ENCODE measurements at places on chromosomes 6 and 20.

DNA sequence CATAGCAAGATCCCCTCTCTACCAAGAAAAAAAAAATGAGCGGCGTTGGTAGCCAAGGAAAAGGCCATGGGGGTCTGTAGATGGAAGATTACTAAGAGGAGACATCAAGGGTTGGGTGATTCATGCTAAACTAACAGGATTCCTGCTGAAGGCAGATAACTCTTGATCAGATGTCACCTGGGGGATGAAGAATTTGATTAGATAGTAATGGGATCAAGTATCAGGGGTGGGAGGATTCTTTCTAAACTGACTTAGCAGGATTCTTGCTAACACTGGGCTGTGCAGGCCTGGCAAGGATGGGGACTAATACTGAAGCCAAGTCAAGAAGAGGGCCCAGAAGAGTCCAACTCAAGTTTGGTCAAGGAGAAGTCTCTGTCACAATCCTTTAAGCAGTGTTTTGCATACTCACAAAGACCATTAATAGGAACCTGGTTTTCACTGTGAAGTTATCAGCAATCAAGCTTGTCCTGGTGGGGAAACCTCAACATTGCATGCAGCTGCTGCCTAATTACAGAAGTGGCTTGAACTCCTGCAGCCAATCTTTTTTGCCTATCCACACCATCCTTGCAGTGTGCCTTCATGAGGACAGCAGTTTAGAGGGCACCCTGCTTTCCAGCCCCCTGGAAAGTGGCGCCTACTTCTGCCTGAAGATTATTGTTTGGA lies 61.3 kb downstream of the ANKRD6 start:
- no peak for DNase-seq

DNA sequence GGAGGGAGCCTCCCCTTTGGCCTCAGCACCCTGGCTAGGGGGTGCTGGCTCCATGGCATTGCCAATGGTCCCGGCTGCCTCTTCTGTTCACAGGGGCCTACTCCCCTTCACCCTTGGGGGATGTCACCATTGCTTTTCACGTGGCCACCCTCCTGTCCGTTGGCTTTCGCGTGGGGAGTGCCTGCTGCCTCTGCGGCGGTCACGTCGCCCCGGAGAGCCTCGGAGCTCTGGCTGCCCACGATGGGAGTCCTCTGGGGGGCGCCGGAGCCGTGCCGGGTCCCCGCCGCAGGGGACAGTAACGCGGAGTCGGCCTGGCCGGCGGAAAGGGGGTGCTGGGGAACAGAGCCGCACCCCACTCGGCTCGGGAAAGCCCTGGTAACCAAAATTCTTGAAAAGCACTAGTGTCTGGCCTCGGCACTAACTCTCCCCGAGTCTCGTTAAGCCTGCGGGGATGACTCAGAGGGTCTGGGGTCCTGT lies 661 bp upstream of the HEBP2 start:
- DNase-seq = peak; percentile 36

- DNase-seq = no peak
Observed at GRCh38 chr6:7691675-7692452, 34.0 kb upstream of the BMP6 start.

DNA sequence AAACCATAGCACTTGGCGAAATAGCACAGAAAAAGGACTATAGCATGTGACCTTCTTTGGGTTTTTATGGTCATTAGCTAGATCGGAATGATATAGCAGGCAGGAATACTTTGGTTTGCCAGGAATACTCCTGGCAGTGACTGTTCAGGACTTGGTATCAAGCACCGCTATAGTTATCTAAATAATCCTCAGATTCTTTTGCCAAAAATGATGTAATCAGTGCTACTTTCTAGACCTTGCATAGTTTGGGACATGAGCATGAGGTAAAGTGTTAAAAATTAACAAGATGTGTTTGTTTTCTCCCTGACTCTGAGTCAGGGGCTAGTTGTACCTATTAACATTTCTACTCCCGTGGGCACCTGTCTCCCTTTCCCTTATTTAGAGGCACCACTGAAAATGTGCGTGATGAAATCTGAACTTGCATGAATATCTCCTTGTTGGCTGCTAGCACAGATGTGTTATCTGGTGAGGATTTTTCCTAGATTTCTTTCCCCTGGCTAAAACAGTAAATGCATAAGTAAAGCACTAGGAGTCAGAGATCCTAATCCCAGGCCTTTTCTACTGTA lies 511.0 kb downstream of the CDKAL1 start:
- no peak for DNase-seq

DNA sequence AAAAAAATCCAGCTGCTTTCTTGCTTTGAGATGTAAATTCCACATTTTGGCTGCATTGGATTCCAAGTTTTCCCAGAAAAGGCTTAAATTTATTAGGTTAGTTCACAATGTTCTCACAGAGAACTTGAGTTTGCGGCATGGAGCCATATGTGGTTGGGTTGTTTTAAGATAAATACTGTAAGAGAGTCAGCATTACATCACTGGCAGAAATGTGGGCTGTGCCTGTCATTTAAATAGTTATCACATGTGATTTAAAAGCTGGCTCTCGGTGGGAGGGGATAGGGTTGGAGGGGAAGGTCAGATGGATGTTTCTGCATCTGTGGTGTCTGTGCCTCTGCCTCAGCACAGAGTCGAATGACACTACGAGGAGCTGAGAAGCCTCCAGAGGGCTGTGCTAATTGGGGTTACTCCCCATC lies 73.8 kb upstream of the SCP2D1 start:
- no peak for DNase-seq
